ENCODE measurements at places on chromosomes 16 and 17.

GRCh38 chr17:2076087-2076984, 21.4 kb downstream of the HIC1 start:
- no peak for DNase-seq

- no peak for DNase-seq
These were observed 139.5 kb downstream of the CMIP start for GRCh38 chr16:81583893-81584631.

- no peak for DNase-seq
These were observed 26.5 kb upstream of the XYLT2 start for GRCh38 chr17:50319306-50320004.

- no peak for DNase-seq
These were observed 2.9 kb upstream of the AOC3 start for GRCh38 chr17:42848093-42848492.

DNA sequence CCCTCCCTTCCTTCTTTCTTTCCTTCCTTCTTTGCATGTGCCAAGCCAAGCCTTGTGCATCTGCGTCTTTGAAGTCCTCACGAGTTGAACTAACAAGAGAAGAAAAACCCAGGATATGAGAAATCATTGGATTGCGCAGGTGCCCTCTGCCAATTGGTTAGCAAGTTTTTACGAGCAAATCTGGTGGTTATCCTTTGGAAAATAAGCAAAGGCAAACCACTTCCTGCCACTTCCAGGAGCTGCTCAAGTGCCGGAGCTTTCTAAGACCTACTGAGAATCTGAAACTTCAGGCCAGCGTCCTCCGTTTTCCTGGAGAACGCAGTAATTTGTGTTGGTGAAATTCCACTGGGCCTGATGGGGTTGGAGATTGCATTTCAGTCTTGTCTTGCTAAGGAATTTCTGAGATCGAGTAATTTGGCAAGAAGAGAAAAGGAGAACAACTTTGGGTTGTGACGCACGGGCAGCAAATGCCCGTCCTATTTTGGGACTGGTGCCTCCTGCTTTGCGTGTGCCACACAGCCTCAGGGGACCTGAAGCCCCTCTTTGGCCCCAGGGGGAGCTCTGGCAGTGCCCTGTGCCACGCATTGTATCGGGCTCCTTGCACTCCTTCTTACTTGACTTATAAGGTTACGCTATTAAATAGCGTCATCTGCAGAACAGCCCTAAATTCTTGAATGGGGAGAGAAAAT, 56.4 kb downstream of the CMIP start:
- no peak for DNase-seq

GRCh38 chr17:79809530-79810129, 12.8 kb upstream of the CBX8 start:
- no peak for DNase-seq

DNA sequence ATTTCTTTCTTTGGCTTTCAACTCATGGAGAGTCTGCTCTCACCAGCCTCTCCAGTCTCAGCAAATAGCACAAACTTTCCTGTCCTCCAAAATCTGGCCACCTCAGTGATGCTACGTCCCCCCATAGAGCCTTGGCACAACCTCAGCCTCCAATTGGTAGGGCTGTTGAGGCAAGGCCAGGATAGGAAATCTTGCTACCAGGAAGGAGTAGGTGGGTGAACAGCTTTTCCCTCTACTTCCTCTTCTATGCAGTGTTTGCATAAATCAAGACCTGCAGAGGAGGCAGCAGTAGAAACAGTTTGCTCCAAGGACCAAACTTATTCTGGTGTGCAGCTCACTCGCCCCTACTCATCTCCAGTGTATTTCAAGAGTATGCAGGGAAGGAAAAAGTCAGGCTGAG, 701 bp upstream of the DPEP2 start:
- no peak for DNase-seq

- DNase-seq = no peak
These were observed 47.9 kb upstream of the NKD1 start for GRCh38 chr16:50500171-50500874.

- no peak for DNase-seq
These were observed 20.3 kb downstream of the SGF29 start for GRCh38 chr16:28573738-28574718.

- DNase-seq = no peak
These were observed 184.5 kb downstream of the IRF8 start for GRCh38 chr16:86083382-86084002.
